NCI-H1436 treated with DMSO at 0.1 percent for 48 hours (cell line): ENCODE measurements at places on chromosomes 1 and 21.

GRCh38 chr1:188931506-188931905 is 1546.2 kb downstream of the BRINP3 start:
- DNase-seq: no peak

DNA sequence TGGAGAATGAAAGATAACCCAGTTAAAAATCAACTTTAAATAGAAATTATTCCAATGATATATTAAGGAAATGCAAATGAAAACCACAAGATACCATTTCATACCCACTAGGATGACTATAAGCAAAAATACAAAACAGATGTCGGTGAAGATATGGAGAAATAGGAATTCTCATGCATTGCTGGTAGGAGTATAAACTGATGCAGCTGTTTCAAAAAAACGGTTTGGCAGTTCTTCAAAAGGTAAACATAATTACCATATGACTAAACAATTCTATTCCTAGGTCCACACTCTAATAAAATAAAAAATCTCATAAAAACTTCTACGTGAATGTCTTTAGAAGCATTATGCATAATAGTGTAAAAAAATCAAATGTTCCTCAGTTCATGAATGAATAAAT is 763.3 kb upstream of the BRINP3 start:
- DNase-seq: no peak

- DNase-seq: no peak
Measured at GRCh38 chr1:20096840-20097447, 22.4 kb downstream of the PLA2G2D start.

DNA sequence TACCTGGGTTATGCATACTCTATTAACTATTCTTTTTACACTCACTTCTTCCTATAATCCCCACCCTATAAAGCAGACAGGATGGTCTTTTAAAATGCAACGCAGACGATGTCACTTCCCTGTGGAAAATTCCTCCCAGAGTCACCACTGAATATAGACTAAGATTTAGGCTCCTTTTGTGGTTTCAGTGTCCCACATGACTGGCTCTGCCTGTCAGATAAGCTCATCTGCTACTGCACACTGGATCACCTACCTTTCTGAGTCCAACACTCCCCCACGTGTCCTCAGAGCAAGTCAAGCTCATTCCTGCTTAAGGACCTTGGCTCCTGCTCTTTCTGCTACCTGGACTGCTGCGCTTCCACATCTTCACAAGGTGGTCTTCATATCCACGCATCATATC is 73.0 kb upstream of the SIPA1L2 start:
- no peak for DNase-seq

DNA sequence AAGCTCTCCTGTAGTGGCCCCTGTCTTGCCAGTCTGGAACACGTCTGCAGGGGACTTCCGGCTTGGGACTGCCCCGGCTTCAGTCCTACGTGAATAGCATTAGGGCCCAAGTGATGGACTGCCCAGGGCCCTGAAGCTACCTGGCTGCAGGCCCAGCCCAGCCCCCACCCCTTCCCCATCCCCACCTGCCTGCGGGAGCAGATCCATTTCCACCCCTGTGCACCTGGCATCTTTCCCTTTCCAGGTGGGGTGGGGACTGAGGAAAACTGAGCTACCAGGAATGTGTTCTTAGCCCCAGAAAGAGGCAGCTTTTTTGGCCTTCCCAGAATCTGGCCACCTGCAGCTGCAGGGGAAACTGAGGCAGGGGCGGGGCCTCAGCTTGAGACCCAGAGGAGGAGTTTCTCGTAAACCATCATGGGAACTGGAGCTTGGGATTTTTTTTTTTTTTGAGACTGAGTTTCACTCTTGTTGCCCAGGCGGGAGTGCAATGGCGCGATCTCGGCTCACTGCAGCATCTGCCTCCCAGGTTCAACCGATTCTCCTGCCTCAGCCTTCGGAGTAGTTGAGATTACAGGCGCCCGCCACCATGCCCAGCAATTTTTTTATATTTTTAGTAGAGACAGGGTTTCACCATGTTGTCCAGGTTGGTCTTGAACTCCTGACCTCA is 3.2 kb downstream of the EDN2 start:
- DNase-seq: no peak

GRCh38 chr1:101317590-101317989 is 80.8 kb downstream of the S1PR1 start:
- DNase-seq: no peak

- no peak for DNase-seq
Measured at GRCh38 chr21:42027822-42028765, 17.9 kb upstream of the ZBTB21 start.

DNA sequence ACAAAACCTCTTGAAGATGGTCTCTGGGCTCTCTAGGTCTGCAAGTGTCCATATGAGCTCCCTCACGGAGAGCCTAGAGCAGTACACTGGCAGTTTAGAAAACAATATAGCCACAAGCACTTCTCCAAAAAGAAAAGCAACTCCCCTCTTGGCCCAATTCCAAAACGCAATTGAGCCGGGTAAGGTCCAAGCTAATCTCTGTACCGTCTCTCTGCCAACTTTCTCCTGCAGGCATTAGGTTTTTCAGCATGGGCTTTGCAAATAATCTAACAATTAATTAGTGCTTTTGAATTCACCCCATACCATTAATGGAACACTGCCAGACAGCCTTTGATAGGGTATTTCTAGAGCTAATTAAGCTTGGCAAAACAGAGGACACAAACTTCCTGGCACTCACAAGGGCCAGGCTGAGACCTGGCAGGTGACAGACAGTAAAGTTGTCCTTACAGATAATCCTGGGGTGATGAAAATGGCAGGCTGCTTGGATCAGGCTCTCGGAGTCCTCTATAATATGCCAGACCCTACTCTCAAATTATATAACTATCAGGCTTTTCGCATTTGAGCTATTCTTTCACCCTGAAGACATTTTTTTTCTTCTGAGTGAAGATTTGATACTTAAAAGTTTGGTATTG is 39.8 kb downstream of the TGFBR3 start:
- DNase-seq: peak; percentile 59

- DNase-seq: no peak
Measured at GRCh38 chr1:177001556-177001955, 163.0 kb downstream of the ASTN1 start.

DNA sequence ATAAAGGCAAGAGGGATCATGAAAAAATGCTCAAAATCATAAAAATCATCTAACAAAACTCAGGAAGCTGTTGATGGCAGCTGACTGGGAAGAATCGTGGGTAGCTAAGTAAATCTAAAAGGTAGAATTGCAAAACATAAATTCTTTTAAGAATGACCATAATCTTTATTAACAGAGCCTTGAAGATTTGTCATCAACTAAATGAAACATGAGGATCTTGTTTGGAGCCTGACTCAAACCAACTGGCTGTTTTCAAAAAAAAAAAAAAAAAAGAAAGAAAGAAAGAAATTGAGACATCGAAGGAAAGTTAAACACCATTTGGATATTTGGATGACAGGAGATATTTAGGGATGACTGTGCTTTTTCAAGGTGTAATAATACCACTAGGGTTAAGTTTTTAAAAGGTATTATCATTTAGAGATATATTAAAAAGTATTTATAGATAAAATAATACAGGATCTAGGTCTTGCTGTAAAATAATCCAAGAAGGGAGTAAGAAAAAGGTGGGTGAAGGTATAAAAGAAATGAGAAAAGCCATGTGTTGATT is 48.6 kb downstream of the CD34 start:
- no peak for DNase-seq

DNA sequence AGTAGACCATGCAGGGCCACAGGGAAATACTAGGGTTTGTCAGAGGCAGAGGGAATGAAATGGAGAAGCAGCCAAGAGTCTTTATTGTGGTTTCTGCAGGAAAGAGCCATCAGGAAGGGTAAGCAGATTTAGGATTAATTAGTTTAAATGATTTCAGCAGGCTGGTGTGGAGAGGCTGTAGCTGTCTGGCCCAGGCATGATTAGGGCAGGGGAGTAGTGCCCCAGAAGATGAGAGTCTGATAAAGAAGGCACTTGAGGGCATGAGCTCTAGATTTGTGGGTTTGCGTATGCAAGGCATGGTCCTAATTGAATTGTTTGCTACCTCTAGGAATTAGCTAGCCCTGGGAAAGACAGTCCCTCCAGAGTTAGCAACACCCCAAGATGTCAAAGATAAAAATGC is 484.6 kb upstream of the PLXNA2 start:
- no peak for DNase-seq

DNA sequence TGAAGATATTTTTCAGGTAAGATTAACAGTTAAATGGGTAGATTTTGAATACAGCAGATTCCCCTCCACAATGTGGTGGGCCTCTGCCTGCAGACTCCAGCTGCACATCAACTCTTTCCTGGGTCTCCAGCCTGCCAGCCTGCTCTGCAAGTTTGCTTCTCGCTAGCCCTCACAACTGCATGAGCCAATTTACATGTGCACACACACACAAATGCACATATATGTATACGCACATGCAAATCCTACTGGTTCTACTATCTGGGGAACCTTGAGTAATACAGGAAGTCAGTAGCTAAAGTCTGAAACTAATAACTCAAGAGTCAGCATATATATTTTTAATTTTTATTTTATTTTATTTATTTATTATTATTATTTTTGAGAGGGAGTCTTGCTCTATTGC is 34.8 kb upstream of the QSOX1 start:
- no peak for DNase-seq

DNA sequence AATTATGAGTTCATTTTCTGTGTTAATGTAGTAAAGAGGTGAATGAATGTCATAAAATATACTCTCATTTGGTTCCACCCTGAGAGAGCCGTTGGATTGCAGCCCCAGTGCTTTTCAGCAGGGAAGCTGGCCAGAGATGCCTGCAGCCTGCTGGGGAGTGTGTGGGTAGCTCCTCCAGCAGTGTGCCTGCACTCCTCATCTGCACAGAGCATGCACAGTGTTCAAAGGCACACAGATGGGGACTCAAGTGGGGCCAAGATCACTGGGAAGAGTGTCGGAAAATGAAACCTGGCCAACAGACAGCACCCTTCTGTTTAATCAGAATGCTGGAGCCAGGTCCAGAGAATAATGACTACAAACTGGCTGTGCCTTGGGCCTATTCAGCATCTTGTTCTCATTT is 206.8 kb downstream of the ST6GALNAC3 start:
- DNase-seq: no peak

- DNase-seq: no peak
Measured at GRCh38 chr1:94539496-94539895, 2.1 kb downstream of the F3 start.

DNA sequence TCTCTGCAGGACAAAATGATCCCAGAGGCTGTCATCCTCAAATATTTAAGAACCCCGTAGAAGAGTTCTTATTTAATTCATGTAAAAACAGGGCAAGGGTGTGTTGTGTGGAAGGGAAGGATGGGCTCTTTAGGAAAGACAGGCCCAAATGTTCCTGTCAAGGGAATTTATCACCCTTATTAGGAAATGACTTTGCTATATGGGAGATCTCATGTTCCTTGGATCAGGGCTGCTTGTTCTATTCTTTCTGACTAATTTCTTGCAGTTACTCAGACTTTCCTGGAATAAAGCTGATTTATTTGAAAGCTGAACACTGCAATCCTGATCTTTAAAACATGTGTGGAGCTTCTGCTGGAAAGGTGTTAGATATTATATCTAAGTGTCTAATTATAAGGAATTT is 72.8 kb downstream of the SELENOF start:
- no peak for DNase-seq

DNA sequence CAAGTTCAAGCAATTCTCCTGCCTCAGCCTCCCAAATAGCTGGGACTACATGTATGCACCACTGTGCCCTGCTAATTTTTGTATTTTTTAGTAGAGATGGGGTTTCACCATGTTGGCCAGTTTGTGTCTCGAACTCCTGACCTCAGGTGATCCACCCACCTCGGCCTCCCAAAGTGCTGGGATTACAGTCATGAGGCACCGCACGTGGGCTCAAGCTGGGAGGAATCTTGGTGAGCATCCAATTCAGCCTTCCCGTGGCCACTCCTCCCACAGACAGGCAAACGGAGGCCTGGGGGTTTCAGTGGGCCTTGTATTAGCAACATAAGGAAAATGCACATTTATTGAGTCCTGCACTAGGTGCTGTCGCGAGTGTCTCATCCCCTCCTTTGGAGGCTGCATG is 24.5 kb upstream of the VWA5B1 start:
- DNase-seq: no peak

DNA sequence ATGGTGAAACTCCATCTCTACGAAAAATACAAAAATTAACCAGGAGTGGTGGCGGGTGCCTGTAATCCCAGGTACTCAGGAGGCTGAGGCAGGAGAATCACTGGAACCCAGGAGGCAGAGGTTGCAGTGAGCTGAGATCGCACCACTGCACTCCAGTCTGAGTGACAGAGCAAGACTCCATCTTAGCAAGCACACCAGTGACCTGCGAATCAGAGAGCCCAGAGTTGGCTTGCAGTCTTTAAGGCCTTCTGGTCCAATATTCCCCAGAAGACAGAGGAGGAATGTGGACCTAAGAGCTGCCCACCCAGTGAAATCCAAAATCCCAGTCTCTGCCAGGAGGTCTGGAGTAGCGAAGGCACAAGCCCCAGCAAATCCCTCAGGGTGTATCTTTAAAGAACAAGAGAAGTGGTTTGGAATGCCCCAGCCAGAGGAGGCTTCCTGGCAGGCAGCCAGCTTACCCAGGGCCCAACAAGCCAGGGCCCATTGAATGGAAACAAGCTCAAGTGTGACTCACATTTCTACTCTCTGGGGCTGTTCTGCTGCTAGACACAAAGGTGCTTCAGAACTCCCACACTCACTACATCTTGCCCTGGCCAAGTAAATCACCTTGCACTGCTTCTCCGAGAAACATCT is 23.9 kb downstream of the GPR161 start:
- DNase-seq: no peak

DNA sequence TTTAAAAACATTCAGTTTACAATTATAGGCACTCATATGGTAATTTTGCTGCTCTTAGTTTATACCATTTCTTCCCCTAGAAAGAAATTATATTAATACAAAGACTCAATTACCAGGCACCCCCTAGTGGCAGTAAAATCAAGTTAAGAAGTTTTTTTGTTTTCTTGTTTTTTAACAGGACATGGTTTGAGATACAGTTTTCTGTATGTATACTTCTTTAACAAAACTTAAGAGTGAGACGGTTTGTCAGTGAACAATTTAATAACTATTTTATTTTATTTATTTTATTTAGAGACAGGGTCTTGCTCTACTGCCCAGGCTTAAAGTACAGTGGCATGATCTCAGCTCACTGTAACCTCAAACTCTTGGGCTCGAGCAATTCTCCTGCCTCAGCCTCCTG is 224.6 kb downstream of the FAF1 start:
- no peak for DNase-seq

DNA sequence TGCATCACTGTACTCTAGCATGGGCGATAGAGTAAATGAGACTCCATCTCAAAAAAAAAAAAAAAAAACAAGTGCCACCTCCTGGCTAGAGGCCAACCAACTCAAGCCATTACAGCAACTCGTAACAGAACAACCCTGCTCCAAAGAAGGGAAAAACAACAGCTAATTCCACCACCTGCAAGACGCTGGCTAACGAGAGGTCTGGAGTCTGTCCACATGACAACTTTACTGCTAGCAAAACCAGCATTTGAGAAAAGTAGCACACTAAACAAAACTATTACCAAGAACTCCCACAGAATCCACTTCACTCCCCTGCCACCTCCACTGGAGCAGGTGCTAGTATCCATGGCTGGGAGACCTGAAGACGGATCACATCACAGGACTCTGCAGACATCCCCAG is 24.1 kb upstream of the EGLN1 start:
- DNase-seq: no peak

GRCh38 chr1:12456979-12457378 is 161.0 kb downstream of the DHRS3 start:
- DNase-seq: no peak

GRCh38 chr1:190588424-190588823 is 110.8 kb upstream of the BRINP3 start:
- DNase-seq: no peak

GRCh38 chr1:17673329-17674072 is 81.6 kb upstream of the ACTL8 start:
- no peak for DNase-seq
